ENCODE measurements at places on chromosomes 13 and 19.

DNA sequence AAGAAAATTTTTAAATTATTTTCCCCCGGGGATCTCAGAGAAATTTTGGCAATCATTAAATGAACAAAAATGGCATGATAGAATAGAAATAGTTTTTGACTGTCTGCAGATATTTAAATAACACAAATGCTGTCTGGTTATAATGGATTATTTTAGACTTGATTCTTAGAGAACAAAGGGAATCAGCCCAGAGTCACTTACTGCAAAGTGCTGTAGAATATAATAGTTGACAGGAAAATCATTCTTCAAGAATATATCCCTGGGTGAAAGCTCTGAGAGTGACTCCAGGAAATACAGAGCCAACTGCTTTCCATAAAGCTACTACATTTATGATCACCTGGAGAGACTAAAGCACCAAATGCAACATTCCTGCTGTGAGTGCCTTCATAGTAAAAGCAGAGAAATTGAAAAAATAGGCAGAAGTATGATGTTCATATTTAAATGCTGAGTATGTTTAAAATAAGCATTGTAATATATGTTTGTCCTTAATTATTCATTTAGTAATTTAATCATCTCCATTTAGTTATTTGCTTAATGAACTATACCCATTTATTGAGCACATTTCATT lies 1765.8 kb downstream of the SLITRK1 start:
- no peak for DNase-seq

- DNase-seq = peak; percentile 44
Measured at GRCh38 chr13:45918597-45918996, 67.0 kb upstream of the SIAH3 start.

DNA sequence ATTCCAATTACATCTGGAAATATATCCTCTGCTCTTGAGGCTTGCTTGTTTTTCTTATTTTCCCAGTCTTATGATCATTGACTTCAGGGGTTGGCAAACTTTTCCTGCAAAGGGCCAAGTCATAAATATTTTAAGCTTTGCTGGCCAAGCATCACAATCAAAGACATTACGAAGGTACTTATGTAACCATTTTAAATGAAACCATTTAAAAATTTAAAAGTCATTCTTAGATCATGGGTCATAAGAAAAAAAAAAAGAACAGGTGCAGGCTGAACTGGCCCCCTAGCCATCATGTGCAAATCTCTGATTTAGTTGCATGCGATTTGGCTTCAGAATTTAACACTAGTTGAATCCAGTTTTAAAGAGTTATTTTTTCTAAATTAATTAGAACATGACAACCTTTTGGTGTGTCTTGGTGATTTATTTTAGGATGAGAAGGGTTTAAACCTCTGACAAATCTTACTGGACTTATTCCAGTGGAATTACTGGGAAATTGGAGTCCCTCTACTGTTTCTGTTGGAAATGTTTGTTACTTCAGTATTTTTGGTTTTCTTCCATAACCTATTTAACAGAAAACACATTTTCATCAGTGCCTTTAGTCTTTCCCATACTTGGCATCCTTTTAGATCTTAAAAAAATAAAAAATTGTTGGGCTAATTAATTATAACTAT lies 148.1 kb downstream of the NHLRC3 start:
- DNase-seq = no peak

GRCh38 chr13:48655291-48655690 lies 1.6 kb downstream of the CYSLTR2 start:
- no peak for DNase-seq

- DNase-seq = no peak
Measured at GRCh38 chr19:46766569-46767317, 20.5 kb upstream of the STRN4 start.

- no peak for DNase-seq
Measured at GRCh38 chr13:106052200-106052767, 483.2 kb downstream of the EFNB2 start.

GRCh38 chr13:89923736-89924135 lies 1423.8 kb upstream of the MIR17HG start:
- peak; percentile 23 for DNase-seq

DNA sequence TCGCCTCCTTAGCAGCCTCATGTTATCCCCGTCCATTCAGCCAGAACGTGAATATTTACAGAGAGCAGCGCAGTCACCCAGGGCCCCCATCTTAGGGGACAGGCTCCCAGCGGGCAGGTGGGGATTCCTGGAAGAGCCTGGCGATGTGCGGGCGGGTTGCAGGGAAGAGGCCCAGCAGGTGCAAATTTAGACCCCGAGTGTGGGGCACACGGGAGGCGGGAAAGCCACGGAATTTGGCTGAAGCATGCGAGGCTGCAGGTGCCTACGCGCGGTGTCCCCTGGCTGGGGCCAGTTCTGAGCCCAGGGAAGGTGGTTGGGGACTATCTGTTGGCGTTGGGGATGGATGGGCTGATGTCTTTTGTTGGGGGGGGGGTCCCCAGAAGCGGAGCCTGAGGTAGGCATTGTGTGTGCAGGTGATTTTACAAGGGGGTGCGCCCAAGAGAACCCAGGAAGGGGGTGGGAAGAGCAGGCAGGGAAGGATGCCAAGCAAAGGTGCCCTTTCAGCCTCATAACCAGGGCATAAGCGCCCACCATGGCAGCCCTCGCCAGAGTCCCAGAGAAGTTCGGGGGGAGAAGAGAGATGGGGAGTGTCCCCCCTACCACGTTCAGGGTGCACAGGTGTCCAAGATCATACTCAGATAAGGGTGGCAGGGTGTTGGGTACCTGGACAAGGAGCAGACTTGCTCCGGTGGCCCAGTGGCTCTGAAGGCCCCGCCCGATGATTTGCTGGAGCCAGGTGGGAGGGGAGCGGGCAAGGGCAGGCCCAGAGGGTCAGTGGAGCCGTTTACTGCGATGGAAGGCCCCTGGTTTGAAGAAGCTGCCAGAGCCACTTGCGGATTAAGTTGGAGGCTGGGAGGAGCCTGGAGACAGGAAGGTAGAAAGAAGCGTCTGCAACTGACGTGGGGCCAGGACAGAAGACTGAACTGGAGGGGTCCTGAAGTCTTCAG lies 1.2 kb downstream of the TPGS1 start:
- no peak for DNase-seq

DNA sequence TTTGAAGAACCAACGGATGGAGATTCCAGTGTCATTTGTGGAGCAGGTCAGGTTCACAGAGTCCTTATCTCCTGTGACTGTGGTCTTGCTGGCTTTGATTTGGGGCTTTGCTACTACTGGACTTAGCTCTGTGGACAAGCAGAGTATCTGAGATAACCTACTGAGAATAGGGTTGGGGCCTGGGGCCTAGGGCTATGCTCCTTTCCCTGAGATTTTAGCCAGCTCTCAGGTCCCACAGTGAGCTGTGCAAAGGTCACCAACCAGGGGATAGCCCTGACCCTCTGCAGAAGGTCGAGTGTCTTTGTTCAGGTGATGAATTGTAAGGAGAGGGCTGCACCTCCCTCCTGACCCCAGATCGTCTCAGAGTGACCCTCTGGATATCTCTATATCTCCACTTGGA lies 9.2 kb downstream of the CEACAM1 start:
- no peak for DNase-seq

DNA sequence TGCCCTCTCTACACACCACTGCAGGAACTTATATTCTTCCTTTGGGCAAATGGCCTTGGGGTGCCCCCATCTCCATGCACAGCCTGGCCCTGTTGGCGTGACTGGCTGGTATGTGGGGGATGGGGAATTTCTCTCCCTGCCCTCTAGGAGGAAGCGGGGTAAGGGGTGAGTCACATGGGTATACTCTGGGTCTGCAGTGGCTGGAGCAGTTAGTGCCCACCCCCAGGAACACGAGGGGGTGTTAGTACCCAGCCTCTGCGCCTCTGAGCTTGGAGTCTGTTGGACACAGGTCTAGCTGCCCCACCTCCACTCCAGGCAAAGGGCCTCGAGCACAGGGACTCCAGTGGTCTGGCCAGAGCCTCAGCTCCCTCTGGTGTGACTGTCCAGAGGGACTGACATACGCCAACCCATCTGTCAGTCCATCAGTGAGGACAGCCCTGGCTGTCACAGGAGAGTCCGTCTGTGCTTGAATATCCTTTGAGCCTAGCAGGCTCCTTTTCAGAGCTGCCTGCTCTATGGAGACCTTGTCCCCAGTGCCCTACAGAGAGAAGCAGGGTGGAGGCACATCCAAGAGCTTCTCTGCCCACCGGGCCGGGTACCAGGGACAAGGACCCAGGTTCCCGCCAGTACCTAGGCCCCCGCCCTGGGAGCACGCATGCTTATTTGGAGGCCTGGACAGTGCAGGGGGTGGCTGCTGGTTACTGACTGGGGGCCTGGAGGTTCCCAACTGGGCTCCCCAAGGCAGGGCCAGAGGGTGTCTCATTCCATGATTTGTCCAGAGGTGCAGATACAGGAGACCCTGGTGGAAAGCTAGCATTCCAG lies 66.6 kb downstream of the CHST8 start:
- no peak for DNase-seq

DNA sequence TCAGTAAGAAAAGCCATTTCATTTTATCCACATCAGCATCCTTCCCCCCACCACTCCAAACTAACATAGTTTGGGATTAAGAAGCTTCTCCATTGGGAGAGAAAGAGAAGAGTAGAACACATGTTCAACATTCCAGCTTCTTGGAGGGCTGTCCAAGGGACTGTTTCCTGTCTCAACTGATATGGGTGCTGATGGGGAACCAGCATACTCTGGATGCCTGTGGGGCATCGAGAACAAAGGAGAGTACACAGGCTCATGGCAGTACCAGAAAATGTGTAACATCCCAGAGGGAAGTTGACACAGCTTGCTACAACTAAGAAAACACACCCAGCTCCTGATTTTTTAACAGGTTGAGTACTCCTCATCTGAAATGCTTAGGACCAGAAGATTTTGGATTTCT lies 24.7 kb downstream of the SUCLA2 start:
- DNase-seq = no peak

Data from RKO (cell line).